ENCODE measurements at places on chromosomes 5 and 9.

GRCh38 chr9:86402591-86402990 is 48.4 kb upstream of the TUT7 start:
- no peak for DNase-seq

DNA sequence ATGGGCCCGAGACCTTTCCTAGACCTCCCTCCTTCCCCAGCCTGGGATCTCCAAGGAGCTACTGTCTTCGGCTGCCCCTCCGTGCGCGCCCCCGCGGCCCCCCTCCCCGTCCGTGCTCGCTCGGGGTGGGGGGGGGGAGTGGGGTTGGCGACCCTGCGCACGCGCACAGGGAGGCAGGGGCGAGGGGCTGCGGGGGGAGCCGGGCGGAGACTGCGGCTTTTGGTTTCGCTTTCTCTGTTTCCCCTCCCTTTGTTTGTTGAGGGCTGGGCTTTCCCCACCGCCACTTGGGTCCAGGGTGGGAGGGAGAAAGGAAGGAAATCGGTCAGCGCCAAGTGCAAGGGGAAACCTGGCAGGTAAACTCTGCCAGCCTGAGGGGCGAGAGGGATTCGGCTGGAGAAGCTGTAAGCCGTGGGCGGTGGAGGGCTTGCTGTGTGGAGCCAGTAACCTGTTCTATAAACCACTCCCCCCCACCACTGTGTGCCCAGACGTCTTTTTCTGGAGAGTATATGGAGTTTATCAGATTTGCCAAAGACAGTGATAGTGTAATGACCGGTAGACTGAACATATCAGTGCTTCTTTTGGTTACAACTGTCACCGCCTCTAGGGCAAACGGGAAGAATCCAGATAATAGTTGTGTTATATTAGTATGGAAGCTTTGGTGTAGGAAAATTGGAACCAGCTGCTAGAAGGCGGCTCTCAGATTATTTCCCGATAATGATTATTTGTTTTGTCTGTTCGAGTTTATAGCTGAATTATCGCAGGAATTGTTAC is 684 bp downstream of the DNAJA1 start:
- DNase-seq, result peak; percentile 47

DNA sequence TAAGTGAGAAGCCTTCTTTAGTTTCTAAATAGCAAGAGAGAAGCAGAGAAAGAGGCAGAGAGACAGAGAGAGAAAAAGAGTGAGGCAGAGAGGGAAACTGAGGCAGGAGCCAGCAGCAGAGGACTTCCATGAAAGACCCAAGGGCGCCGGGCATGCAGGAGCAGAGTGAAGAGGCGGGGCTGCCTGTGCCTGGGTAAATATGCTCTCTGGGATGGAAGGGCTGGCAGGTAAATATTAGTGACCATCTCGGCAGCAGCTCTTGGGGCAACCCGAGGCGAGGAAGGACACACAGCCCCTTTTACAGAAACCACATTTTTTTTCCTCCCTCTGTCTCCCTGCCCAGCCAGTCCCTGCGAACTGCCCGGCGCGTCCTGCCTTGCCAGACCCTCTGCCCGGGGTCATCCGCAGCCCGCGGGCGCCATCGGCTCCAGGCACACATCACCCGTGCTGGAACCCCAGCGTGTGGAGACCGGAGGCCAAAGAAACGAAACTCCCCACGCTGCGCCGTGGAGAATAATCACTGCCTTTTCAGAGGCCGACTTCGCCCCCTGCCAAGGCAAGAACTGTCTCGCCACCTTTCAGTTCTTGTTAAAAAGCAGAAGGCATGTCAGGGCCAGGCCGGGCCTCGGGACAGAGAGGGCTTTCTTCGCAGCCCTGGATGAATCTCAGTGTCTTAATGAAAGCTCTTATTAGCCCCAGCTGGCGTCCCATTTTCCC is 61.3 kb downstream of the BOD1 start:
- no peak for DNase-seq

DNA sequence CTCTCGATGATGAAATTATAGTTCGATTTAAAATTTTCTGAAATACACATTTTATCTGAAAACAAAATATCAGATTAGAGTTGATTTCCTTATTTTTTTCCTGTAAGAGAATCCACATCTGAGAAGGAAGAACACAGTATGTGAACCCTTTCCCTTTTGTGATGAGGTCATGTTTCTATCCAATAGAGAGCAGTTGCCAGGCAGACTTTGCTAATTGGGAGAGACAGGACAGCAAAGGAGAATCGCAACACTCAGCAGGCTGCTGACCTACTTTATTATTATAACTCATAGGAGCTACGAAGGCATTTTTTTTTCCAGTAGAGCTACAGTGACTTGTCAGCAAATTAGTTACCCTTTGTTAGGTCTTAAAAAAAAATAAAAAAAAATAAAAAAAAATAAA is 242.1 kb downstream of the HCN1 start:
- DNase-seq, result no peak

- DNase-seq, result no peak
Measured at GRCh38 chr9:16960084-16960483, 89.6 kb upstream of the BNC2 start.

DNA sequence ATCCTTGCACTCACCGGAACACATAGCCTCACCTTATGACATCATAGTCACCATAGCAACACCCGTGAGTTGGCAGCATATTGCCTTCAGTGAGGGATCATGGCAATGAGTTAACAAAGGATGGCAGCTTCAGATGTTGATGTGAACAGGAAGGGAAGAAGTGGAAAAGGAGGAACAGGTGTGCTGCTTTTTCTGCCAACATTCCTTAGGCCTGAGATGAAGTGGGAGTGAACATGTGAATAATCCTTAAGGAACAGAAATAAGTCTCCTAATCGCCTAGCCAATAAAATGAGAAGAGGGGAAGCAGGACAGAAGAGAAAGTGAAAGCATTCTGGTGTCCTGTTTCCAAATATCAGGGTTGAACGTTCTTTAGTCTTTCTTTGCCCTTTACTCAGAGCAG is 360.0 kb downstream of the BRINP1 start:
- DNase-seq, result peak; percentile 1

DNA sequence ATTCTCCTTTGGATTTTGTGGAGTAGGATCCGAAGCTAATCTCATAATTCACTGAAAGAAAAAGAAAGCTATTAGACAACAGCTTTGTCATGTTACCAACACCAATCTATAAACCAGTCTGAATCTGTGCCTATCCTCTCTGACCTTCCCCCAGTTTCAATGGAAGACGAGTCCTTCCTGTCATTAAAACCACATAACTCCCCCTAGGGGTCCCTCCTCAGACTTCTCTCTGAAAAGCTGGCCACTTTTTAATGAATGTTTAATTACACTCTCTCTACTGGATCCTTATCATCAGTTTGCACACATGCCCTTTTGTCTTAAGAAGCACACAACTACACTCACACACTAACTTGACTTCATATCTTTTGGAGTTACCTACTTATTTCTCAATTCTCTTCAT is 98.0 kb upstream of the TSLP start:
- DNase-seq, result no peak

DNA sequence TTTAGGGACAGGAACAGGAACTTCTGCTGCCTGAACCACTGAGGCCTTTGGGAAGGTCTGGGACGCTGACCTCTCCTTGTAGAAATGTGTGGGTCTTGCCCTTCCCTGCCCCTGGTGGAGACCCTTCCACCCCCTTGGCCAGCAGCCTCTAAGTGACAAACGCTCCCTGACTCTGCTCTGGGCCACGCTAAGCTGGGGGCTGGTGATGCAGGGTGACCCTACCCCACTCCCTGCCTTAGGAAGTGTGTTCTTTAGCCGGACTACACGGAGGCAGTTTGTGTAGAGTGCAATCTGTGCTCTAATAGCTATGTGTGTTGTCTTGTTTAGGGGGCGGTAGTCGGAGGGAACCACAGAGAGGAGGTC is 123.0 kb downstream of the COL23A1 start:
- DNase-seq, result no peak

DNA sequence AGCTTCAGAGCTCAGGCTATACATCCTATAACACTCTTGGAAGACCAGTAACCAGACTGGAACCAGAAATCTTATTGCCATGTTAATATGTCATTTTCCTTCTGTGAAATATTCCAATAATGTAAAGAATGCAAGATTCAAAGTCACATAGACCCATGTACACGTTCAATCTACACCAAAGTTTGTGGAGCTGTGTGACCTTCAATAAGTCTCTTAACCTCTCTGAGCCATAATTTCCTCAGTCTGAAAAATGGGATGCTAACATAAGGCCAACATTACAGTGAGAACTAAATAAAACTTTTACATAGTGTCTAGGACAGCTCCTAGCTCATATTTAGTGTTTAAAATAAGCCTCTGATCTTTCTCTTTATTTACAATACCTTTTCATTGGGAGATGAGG is 70.4 kb downstream of the ARRDC3 start:
- DNase-seq, result no peak

DNA sequence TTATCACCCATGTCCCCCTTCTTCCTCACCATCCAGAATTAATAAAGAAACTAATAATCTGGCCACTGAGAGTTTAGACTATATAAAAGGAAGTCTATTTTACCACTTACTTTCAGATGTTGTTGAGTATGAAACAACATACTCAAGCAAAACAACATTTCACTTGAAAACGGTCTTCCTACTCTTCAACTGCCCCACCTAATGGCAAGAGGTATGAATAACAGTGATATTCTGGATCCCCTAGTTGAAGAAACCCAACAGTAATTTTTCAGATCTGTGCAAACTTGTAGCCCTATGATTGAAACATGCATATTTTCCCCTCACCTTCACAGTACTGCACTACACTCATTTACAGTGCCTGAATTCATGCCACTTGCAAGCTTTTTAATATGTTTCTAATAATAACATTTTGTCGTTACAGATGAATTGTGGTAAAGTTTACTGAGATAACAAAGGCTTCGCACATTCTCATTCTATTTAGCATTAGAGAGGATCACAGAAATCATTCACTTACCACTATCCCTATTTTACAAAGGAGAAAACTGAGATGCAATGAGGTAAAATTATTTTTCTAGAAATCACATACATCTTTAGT is 267.9 kb upstream of the PDE4D start:
- peak; percentile 38 for DNase-seq

DNA sequence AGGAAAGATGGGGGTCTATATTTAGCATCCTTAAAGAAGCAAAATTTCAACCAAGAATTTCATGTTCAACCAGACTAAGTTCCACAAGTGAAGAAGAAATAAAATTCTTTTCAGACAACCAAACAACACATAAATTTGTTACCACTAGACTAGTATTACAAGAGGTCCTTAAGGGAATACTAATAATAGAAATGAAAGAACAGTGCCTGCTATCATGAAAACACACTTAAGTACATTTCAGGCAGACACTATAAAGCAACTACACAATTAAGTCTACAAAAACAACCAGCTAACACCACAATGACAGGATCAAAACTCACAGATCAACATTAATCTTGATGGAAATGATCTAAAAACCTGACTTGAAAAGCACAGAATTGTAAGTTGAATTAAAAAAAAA is 477.2 kb downstream of the PTPRD start:
- no peak for DNase-seq

- no peak for DNase-seq
Measured at GRCh38 chr5:41517909-41518308, 7.5 kb upstream of the PLCXD3 start.

- peak; percentile 62 for DNase-seq
Measured at GRCh38 chr5:1666812-1667588, 132.6 kb downstream of the MRPL36 start.

Measured in HTR-8/SVneo (cell line).